CD4-positive, CD25-positive, alpha-beta regulatory T cell (primary cell): ENCODE measurements at places on chromosomes 7 and 10. TPM values are rescaled to one million over a fixed set of nuclear protein-coding genes. Genes with fewer than 3 reads are reported as not detected.

DPYSL4 gene
- 1.2 TPM for total RNA-seq

URGCP gene
- total RNA-seq = 19.2 TPM

XRCC2 gene
- total RNA-seq = 1.1 TPM

NCAPG2 gene
- 10.6 TPM for total RNA-seq

PPP1R17 gene
- total RNA-seq = not detected

EPHB6 gene
- 58.0 TPM for total RNA-seq

CRHR2 gene
- total RNA-seq = not detected

PIK3AP1 gene
- 1.5 TPM for total RNA-seq

ATOH7 gene
- not detected for total RNA-seq

OR2A12 gene
- not detected for total RNA-seq

DNA sequence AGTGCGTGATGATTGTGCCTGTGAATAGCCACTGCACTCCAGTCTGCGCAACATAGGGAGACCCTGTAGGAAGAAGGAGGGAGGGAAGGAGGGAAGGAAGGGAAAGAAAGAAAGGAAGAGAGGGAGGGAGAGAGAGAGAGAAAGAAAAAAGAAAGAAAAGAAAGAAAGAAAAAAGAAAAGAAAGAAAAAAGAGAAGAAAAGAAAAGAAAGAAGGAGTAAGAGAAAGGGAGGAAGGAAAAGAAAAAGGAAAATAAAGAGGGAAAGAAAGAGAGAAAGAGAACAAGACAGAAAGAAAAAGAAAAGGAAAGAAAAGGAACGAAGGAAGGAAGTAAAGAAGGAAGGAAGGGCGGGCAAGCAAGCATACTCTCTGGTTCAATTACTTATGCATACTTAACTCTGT lies 112.9 kb upstream of the ANK3 start:
- DNase-seq = no peak

GRCh38 chr7:82598958-82599357 lies 155.4 kb upstream of the CACNA2D1 start:
- no peak for DNase-seq

DNA sequence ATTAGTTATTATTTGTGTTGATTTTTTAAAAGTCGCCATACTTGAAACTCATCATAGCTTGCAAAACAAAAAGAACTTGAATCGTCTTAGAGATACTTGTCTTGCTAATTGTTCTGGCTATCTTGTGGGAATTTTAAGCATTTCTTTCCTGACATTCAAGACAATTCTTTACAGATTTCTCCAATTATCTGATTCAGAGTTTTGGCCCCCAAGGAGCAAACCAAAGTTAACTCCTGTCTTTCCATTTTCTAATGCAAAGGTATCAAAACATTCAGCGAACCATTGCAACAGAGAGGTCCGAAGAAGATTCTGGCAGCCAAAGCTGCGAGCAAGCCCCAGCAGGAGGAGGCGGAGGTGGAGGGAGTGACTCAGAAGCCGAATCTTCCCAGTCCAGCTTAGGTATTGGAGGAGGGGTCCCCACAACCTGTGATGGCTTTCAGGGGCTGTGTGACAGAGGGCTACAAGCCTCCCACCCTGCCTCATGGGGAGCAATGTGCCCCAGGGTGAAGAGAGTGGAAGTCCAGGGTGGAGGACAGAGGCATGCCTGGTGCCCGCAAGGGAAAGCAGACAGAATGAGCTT lies 119.4 kb upstream of the STK17A start:
- DNase-seq = no peak

- no peak for DNase-seq
These were observed 13.8 kb downstream of the PTTG1IP2 start for GRCh38 chr7:90483251-90483650.

GRCh38 chr10:121787169-121787568 lies 140.7 kb downstream of the ATE1 start:
- no peak for DNase-seq

- DNase-seq = no peak
These were observed 38.3 kb upstream of the DLG5 start for GRCh38 chr10:77964811-77965210.

DNA sequence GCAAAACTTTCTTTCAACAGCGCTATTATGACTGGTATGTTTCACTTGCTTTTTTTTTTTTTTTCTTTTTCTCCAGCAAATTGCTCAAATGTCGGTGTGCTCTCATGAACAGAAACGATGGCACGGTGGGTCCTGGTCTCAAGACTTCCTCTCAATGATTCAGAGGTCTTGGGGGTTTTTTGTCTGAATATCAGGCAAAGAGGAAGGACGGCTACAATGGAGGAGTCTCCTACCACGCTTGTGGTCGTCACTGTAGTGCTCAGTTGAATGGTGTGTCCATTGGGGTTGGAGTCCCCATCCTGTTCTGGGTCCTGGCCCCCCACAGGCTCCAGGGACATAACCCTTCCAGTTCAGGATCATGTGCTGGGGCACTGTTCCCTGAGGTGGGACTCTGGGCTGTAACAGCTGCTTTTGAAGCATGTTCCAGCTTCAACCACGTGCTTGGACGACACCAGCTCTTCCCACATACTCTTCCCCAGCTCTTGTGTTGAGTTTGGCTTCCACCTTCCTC lies 266.7 kb upstream of the KLF6 start:
- no peak for DNase-seq

- no peak for DNase-seq
These were observed 739.7 kb downstream of the PARD3 start for GRCh38 chr10:34075254-34075926.

DNA sequence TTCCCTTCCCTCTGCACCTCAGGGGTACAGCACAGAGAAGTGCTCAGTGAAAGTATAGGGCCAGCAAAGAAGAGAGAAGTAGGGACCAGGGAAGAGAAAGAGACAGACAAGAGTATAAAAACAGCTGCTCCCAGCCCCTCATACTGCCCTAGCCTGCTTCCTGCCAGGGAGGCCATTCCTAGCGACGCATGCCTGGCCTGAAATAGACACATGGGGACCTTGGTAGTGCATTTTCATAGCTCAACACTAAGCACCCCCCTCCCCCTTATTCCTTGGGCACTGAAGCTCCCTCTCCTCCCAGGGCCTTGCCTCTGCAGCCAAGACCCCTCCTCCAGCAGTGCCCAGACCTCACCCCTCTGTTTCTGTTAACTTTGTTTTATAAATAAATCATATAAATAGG lies 64.7 kb downstream of the ZMIZ1 start:
- no peak for DNase-seq

- DNase-seq = no peak
These were observed 124.2 kb downstream of the FAM53B start for GRCh38 chr10:124619802-124620490.

DNA sequence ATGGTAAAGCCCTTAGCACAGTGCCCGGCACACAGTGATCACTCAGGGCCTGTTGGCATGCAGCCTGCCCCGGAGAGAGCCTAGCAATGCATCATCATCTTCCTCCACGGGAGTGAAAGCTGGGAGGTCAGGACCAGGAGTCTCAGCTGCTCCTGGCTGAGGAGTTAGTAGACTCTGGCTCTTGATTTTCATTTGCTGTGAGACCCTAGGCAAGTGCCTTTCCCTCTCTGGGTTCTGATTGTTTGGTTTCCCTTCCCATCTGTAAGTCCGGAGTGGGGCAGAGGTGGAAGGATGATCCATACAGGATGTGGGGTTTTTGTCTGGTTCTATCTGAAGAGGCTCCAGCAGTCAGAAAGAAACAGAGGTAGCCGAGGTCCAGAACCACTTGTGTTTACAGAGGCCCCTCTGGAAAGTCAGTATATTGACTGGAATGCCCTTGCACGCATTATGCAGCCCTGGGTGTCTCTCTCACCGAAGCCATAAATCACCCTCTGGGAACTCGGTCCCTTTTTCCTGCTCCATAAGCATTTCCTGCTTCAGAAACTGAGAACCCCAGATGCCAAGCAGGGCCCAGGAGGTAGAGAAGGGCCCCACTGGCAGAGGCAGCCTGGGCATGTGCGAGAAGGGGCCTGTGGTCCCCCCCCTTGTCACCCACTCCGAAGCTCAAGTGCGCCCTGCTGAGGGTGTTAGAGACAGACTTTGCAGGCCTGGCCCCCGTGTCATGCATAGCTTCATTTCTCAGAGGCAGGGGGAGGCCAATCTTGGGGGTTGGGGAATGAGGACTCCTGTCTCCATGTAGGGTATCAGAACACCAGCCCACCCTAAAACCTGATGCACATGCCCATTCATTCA lies 8.5 kb downstream of the UNC5B start:
- no peak for DNase-seq

DNA sequence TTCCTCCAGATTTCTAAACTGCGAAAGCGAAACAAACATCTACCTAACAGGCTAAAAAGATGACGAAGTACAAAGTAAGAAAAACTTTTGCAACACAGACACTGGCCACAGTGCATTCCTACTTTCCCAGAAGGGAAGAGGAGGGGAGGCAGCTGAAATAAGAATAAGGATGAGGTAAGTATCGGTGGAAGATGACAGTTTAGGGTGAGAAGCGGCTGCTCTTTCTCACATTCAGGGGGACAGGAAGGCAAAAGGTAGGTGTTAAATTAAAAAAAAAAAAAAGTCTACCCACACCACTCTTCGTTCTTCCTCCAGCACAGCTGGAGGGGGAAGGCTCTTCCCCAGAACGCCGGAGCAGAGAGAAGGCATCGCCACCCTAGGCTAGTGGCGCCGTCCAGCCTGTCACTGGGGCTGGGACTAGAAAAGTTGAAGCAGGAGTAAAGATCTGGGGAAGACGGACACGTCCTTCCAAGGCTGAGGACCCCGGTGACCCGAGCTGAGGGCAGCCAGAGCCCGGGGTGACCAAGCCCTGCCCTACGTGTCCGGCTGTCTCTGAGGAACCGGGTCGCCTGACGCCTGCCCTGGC lies 846 bp downstream of the DNAJC1 start:
- peak; percentile 59 for DNase-seq

- DNase-seq = no peak
These were observed 291.6 kb upstream of the MKI67 start for GRCh38 chr10:128417826-128418225.
